ENCODE measurements at places on chromosomes 6 and 20. TPM values are rescaled to one million over a fixed set of nuclear protein-coding genes. Genes with fewer than 3 reads are reported as not detected.

DNA sequence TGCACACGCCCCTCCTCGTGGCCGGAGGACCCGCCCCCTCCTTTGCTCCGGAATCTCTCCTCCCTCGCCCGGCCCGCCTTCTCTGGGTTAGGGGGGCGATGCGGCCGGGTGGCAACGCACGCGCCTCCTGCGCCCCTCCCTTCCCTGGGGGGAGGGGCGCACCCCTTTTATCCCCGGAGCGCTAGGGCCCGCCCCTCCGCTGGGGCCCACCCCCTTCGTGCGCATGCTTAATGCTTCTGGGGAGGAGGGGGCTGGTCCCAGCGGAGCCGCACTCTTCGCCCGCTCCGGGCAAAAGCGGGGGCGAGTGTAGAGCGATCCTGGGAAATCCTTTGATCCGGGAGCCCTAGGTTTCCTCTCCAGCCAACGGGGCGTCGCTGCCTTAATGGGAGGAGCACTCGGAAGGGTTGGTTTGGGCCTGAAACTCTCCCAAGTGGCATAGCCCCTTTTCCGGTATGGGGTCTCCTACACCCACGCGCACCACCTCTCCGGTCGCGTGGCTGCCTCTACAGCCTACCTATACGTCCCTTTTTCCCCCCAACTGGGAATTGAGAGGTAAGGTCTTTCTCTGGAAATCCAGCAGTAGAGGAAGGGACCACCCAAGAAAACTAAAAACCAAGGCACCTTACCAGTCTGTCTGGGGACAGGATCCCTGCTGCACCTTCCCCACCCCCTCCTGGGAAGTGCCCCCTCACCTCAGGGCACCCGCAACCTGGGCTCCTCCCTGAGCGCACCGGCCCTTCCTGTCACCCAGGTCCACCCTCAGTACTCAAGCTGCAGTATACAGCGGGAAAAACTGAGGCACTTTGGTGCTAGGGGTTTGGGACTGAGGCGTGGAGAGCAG lies 2.1 kb downstream of the SOX12 start:
- peak; percentile 70 for DNase-seq

DNA sequence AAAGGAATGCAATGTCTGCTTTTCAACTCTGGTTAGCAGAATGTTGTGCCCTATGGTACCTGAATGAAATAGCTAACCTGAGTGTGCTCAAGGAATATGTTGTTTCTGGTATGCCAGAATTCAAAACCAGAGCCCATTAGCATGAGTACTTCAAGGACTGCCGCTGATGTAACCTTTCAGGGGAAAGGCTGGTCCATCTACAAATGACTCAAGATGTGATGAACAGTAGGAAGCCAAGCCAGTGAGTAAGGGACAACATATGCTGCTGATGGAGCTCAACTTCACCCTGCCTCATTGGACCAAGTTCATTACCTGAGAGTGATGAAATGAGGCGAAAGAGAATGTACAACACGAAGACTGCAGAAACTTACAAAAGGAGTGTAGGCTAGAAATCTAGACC lies 95.7 kb upstream of the BMP2 start:
- no peak for DNase-seq

DNA sequence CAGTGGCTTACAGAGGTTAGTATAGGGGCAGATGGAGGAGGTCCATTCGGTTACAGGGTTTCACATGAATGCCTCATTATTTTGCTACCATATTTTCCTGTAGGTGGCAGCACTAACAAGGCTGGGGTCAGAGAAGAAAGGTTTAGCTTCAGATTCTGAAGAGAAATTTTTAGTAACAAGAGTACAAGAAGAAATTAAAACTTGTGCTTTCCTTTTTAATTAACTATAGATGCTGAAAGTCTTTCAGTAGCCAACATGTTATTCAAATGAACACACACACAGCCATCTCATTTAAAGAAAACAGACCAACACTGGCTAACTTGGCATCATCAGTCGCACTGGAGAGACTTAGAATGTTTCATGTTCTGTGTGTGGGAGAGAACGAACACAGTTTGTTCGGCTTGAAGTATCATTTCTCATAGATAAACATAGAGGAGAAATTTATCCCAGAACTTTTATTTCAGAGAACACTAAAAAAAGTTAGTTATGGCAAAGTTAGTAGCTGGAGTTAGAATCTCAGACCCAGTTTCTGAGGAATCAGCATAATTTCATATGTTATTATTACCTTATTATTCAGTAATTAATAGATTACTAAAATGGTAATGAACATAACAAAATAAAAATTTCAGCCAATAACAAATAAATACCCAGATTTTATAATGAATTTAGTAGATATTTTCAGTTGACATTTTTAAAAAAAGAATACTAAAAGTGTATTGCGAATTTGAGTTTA lies 314.0 kb upstream of the RSPO3 start:
- peak; percentile 73 for DNase-seq

DNA sequence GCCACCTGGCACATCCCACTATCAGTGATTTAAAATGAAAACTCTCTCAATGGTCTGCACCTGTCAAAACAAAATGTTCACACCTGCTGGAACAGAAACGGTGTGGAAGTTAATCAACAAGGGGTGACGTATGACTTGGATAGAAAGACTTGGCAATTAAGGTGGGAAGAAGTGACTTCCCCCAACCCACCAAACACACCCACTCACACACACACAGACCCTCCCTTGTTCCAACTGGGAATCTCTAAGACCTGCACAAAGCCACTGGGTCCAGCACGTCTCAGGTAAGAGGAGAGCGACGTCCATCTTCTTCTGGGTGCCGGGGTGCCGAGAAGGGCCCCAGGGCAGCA lies 25.1 kb upstream of the TCFL5 start:
- no peak for DNase-seq

GRCh38 chr6:26033941-26034354 lies 53.3 kb upstream of the HFE start:
- no peak for DNase-seq

Gene BPI
- total RNA-seq: not detected

Measured in tibial nerve (tissue), 4 donors.